Central memory CD4-positive, alpha-beta T cell (primary cell): ENCODE measurements at places on chromosomes 6 and 20.

- DNase-seq = no peak
Measured at GRCh38 chr6:144153260-144153659, 2.9 kb downstream of the STX11 start.

- DNase-seq = no peak
Measured at GRCh38 chr6:39152262-39152661, 37.3 kb upstream of the SAYSD1 start.

GRCh38 chr6:68967549-68968300, 332.6 kb downstream of the ADGRB3 start:
- DNase-seq = peak; percentile 28

GRCh38 chr6:154096316-154096715, 57.3 kb downstream of the OPRM1 start:
- DNase-seq = no peak

- no peak for DNase-seq
Measured at GRCh38 chr6:118553132-118553531, 5.0 kb downstream of the PLN start.

DNA sequence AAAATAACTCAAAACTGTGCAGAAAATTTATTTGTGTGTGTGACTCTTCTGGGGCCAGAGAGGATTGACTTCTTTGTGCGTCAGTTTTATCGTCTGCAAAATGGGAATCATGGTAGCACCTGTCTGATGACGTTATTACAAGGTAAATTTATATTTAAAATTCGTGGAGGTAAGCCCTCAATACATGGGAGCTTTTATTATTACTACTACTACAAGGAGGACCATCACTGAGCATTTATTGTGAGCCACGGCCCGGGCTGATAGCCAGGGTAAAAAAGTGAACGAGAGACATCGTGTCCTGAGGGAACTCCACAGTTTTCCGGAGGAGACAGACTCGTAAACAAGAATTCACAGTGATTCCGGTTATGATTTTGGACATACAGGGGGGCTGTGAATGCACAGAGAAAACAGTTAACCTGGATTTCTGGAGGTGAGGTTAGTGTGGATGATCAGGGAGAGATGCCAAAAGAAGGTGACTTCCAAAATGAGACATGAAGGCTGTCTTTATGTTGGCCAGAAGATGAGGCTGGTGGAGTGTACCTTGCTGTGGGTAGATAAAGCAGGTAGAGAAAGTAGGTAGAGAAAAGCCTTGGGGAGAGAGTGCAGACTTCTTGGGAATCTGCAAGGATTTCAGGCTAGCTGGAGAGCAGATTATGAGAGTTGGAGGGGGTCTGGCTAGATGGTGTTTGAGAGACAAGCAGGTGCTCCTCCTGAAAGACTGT, 10.6 kb upstream of the SERINC3 start:
- DNase-seq = no peak

DNA sequence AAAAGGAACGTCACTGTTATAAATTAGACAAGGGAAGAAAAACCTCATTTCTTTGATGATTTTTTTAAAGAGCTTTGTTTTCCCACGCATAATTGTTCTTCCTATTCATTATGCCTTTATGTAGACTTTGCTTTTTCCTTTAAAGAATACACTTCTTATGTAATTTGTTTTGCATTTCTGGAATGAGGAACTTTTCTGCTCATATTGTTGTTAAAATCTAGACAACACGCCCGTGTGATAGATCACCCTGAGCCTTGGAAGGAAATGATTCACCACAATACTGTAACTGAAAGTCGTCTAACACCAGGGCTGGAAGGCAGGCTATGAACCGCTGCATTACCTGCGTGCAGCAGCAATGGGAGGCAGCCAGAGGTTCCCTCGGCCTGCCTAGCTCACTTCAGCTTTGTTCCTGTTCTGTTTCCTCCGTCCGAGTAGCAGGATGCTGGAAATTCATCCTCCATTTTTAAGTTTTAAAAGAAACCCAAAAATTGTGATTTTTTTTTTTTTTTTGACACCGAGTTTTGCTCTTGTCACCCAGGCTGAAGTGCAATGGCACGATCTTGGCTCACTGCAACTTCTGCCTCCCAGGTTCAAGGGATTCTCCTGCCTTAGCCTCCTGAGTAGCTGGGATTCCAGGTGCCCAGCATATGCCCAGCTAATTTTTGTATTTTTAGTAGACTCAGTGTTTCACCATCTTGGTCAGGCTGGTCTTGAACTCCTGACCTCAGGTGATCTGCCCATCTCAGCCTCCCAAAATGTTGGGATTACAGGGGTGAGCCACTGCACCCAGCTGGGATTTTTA, 49.6 kb upstream of the ZNF217 start:
- peak; percentile 73 for DNase-seq

- DNase-seq = peak; percentile 60
Measured at GRCh38 chr6:90411292-90411781, 114.7 kb upstream of the BACH2 start.

- no peak for DNase-seq
Measured at GRCh38 chr6:8240301-8240700, 138.0 kb upstream of the EEF1E1 start.

- no peak for DNase-seq
Measured at GRCh38 chr6:145547594-145548335, 187.6 kb downstream of the EPM2A start.

DNA sequence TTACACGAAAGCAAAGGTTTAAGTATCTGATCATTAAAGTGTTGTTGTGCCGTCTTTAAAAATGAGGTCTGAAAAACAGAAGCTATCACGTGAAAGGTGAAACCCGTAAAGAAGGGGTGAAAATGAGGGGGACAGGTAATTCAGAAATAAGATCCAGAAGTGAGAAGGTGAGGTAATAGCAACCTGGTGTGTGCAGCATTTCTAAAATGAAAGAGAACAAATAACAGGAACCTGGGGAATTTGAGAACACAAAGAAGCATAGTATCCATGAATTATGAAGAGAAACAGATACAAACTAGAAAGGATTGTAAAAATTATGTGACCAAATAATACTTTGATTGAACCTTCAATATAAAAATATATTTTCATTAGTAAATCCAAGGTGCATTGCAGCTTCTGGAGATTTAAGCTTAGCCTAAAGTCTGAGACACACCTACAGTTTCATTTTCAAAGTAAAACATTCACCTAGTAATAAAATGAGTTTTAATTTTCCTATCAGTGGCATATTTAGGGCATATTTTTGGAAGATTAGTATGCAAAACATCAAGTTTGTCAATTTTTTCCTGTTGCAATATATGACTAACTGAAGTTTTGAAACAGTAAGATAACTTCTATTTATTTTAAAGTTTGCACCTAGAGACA, 1.4 kb downstream of the HEY2 start:
- DNase-seq = no peak

- DNase-seq = no peak
Measured at GRCh38 chr6:73382462-73383113, 12.0 kb upstream of the DDX43 start.

- DNase-seq = no peak
Measured at GRCh38 chr6:9161731-9162130, 726.4 kb upstream of the SLC35B3 start.

- no peak for DNase-seq
Measured at GRCh38 chr6:70281923-70282311, 21.0 kb downstream of the COL9A1 start.

GRCh38 chr6:24824142-24824938, 25.6 kb upstream of the ARMH2 start:
- no peak for DNase-seq

DNA sequence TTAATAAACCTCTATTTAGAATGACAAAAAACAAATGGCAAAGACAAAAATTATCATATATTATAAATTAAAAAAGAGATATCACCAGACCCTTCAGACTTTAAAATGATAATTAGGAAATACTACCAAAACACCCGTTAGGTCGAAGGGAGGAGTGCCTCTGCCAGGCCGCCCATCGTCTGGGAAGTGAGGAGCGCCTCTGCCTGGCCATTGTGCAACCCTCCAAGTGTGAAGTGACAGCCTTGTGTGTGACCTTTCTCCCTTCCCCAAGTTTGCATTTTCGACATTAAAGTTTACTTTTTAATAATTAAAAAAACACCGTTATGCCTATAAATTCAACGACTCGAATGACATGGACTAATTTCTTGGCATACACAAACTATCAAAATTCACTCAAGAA, 64.5 kb upstream of the TASP1 start:
- no peak for DNase-seq

DNA sequence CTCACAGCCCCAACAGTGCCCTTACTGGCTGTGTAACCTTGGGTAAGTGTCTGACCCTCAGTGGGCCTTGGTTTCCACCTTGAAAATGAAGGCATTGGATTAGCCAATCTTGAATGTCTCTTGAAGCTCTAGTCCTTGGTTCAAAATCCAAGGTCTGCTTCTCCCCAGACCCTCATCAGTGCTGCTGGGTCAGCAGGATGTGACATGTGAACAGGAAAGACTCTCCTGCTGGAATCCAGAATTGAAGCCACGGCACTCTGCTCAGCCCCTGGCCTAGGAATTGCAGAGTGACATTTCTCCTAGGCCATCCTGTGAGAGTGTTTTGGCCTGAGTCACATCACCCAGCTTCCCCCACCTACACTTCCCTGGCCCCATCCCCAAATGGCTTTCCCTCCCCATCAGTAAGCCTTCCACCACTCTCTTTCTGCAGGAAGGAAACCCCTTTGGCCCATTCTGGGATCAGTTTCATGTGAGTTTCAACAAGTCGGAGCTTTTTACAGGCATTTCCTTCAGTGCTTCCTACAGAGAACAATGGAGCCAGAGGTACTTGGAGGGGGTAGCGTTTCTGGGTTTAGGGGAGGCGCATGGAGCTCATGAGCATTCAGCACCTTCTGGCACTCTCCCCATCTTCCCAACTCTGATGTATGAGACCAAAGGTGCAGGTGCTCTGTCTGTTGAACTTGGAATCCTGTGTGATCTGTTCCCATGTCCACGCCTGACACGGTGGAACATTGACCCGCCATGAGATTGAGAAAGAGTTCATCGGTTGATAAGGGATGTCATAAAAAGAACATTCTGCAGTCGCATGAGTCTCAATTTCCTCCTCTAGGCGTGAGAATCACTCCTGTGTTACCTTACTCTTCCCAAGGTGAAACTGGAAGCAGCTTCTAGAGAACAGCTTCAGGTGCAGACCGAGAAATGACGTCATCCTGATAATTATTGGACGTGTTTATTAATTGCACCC, 8.8 kb downstream of the POFUT1 start:
- DNase-seq = no peak

GRCh38 chr6:154058963-154059680, 20.1 kb downstream of the OPRM1 start:
- DNase-seq = no peak

DNA sequence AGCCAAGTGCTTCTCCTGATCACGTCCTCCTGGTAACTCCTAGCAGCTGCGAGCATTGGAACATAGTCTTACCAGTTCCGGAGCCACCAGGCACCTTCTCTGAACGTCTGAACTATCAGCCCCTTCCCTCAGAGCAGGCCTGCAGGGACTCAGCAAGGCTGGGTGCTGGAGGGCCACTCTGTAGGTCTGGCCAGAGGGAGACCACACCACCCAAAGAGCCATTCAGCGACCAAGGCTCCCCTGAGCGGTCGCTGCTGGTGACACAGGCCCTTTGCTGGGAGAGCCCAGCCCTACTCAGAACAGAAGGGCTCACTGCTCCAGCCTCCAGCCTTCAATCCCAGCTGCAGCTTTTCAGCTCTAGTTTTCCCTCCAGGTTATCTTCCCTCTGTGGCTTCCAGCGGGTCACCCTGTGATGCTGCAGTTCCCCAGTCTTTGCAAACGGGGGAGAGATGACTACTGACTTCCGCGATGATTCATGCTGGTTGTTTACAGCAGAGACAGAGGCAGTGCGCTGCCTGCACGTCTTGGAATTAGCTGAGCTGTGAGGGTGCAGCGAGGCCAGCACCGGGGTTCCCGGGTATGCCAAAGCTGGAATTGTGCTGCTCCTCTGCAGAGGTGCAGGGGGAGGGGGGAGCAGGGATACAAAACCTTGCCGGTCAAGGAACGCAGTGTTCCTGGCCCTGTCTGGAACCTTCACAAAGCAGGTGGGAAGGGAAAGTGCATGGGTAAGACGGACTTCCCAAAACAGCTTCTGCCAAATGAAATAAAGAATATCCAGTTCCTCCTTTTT, 161.4 kb downstream of the LY86 start:
- no peak for DNase-seq

DNA sequence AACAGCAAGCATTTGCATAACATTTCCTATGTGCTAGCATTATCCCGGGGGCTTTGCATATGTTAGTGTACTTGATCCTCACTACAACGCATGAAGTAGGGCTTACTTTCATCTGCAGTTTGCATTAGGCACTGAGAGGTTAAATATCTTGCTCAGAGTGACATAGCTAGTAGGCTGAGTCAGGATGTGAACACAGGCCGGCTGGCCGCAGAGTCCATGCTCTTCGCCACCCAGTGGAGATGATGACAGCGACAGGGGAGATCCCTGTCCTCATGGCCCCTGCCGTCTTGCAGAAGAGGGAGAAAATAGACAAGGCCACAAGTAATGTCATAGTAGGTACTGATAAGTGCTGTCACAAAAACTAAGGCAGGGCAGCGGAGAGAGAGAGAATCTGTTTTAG, 46.9 kb downstream of the LYRM4 start:
- no peak for DNase-seq

GRCh38 chr6:155125906-155126305, 130.8 kb downstream of the TIAM2 start:
- DNase-seq = no peak

GRCh38 chr6:16324606-16325225, 86.3 kb downstream of the GMPR start:
- no peak for DNase-seq

DNA sequence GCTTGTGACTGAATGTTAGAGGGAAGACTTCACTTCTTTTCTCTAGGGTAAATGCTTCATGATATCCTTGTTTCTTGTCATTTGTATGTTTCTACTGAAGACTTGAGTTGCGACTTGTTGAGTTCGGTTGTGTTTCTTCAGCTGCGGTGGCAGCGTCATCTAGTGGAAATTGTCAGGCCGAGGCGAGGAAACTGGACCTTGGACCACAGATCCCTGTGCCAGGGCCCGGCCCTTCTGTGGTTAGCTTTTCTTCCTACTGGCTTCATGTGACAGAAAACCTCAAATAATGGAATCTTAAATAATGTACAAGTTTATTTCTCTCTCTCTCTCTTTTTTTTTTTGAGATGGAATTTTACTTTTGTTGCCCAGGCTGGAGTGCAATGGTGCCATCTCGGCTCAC, 12.4 kb downstream of the MTHFD1L start:
- DNase-seq = no peak

- no peak for DNase-seq
Measured at GRCh38 chr6:139330306-139330705, 38.5 kb upstream of the TXLNB start.

DNA sequence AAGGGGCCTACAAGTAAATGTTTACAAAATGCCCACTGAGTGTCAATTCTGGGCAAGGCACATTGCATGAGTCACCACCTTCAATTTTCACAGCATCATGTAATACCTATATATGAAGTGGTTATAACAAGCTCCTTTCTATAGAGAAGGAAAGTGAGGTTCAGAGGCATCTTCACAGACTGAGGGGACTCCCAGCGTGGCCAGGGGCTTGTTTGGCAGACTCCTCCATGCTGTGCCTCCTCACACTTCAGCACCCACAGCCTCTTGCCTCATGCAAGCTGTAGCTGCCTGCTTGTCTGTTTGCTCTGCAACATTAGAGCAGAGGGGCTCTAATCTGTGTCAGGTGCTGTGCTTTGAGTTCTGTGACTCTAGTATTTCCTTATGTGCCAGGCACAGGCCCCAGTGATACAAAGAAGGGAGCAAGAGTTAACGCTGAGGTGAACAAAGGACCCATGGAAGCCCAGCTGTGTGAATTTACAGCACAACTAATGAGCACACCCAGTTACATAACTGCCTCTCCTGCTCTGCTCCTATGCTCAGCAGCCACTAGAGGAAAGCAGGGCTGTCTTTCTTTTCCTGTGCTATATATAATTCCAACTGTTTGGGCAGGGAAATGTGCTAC, 72.3 kb downstream of the ZHX3 start:
- DNase-seq = no peak
